Stimulated activated CD4-positive, alpha-beta T cell treated with anti-CD3 and anti-CD28 coated beads, Interleukin-2, amount 100 ng/mL, for 24 hours (primary cell): ENCODE measurements at places on chromosomes 7 and 10.

DNA sequence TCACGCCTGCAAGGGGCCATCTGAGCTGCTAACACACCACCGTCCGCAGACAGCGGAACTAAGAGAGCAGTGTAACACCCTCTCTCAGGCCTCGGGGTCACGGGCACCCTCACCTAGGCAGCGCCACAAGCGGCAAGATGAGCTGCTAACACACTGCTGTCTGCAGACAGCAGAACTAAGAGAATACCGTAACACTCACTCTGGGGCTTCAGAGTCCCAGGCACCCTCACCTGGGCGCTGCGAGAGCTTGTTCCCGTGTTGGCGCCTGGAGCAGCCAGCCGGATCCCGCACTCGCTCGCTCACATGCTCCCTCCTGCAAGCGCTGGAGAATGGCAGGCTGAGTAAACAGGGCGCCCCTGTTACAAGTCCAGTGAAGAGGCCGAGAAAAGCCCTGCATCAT, 160.2 kb downstream of the SRPK2 start:
- DNase-seq: no peak

- DNase-seq: no peak
Measured at GRCh38 chr7:25553580-25554291, 325.4 kb upstream of the NPVF start.

DNA sequence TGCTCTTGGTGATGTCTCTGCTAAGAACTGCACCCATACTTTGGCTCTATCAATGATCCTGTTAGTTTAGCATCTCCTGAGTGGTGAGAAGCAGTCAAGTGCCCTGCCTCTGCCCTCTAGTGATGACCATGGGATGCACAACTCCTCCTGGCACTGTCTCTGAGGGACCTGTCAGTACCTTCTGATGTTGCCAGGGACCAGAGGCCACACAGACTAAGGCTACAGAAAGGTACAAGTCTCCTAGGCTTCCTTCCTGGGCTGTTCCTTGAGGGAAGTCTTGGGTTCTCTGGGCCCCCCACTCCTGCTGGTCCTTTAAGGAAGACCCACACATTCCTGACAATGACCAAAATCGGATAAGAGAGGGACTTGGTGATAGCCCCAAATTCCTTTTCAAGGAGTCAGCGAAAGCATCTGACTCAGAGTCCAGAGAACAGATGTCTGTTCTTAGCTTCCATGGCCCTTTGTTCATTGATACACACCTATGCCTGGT, 15.3 kb downstream of the NKX2-3 start:
- no peak for DNase-seq

GRCh38 chr7:91357901-91358300, 93.7 kb downstream of the FZD1 start:
- no peak for DNase-seq

DNA sequence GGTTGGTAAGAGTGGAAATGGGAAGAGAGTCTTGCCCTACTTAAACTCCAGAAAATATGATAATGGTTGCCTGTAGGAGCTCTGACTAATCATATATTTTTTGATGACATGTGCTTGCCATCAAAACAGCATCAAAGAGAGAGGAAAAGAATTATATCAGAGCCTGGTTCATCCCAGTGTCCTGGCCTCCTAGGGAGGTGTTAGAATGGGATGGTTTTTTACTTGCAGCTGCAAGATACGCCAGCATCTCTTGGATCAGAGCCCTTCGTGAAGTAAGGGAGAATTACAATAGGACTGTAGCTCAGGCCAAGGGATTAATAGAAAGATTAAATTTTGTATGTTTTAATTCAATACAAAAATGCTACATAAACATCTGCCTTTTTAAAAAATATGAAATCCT, 177.6 kb upstream of the HDAC9 start:
- no peak for DNase-seq

GRCh38 chr7:158355456-158356065, 232.1 kb downstream of the PTPRN2 start:
- DNase-seq: no peak

DNA sequence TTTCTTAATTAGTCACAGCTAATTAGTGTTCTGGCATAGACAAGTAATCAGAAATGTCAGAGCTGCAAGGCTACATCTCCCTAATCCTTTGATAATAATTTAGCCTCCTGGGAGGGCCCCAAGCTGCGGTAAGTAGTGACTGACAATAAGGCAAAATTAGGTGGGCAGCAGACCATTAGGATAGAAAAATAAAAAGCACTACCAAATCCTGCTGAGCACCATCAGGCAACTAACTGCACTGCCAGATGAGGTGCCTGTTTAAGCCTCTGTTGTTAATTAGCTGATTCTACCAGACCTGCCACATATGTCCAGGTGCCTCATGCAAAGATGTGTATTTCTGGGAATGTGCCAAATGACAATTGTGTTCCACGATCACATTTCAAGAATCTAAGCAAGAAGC, 32.5 kb upstream of the FEZF1 start:
- no peak for DNase-seq

GRCh38 chr10:18099415-18099814, 40.8 kb upstream of the CACNB2 start:
- DNase-seq: no peak

GRCh38 chr7:85030893-85031292, 156.0 kb downstream of the SEMA3D start:
- no peak for DNase-seq

GRCh38 chr7:129098409-129099084, 43.6 kb upstream of the TNPO3 start:
- no peak for DNase-seq

DNA sequence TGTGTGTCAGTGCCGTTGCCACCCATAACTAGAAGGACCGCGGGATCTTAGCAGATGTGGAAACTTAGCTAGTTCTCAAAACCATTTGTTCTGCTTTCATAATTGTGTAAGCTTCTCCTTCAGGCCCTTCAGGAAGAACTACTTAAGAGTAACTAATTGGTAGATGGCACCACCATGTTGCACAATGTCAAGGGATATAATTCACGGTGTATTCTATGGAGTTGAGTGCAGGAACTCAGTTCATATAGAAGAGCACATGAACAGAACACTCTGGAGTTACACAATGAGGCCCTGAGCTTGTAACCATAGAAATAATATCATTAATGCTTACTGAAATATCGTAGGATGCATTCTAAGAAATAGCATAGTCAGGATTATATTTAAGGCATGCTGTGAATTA, 126.5 kb upstream of the GAD2 start:
- DNase-seq: no peak

DNA sequence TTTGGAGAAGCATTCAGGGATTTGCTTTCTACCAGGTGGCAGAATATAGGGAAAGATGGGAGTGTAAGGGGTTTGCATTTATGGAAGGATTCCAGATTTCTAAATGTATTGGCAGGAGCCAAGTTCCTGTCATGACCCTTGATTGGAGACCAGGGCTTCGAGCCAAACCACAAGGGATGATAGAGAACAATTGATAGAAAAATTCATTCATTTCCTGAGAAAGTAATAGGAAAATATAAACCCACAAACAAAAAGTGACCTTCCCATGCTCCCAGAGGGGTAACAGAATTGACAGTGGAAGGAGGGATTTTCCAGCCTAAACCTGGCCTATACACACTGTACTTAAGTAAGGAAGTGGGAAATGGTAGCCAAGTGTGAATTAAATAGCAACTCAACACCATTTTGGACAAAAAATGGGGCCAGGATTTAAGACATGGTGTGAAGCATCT, 22.4 kb upstream of the IFIT2 start:
- DNase-seq: no peak
